Heart right ventricle (tissue), 16 donors: ENCODE measurements at places on chromosomes 5 and 9.

GRCh38 chr5:121707178-121707577 lies 144.5 kb upstream of the FTMT start:
- DNase-seq, result no peak

DNA sequence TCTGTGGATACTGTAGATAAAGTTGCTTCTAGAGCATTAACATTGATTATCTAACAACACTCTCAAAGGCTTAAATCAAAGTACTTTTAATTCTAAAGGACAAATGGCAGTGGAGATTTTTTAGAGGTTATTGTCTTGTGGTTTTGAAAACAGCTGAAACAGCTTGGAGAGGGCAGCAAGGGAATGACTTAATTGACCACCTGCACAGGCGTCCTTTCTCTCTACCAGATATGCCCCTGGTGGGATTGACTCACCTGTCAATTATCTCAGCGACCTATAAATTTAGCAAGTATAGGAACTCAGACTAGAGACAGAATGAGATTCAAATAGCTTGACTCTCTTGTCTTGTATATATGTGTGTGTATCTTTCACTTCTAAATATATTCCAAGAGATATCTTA lies 13.5 kb downstream of the ARL14EPL start:
- no peak for DNase-seq

DNA sequence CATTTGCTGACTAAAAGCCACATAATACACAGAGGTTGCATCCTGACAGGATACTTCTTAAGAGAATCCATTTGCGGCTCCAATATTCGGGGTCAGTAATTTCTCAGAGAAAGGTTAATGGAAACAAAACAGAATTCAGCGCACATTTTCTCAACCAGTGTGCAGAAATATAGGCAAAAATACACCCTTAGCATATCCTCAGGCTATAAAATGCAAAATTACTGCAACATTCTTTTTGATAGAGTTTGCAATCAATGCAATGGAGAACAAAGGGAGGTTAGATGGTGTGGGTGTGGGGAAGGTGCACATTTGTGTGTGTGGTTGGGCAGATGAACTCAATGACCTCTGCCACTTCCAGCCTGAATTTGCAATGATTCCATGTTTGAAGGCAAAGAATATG lies 35.4 kb upstream of the ACO1 start:
- DNase-seq, result no peak

DNA sequence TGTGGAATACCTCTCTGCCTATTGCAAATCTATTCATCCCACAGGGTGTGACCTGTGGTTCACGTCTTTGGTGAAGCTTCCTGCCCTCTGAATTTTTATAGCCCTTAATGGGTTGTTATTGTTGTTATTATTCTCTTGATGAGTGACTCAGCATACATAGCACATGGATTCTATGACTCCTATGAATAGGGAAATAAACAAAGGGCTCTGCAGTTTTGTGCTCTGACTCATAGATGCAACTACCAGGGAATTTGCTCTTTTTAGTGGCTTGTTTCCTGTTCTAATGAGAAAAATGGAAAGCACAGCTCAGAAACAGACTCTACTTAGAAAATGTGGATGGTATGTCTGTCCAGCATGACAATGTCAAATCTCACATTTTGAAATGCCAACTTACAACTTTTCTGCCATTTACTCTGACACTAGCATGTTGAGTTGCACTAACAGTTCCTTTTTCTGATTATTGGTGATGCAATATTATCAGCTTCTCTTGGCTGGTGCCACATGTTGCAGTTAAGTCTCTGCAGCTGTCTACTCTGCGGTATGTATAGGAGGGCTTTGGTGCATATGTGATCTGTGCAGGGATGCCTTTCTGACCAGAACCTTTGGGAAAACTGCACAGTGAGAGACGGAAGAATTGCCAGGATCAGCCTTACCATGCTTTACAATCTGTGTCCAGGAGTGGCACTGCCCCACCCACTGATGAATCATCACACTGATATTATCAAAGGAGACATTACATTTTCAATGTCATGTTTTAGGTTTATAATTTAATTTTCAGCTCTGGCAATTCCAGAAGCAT lies 996.4 kb upstream of the WWC1 start:
- no peak for DNase-seq

GRCh38 chr9:35664531-35665470 lies at the start of gene ARHGEF39:
TSS of gene ARHGEF39 (minus strand) at chr9:35665195. CDS start at chr9:35665169, 26 bp downstream.
- DNase-seq, result peak; percentile 76

DNA sequence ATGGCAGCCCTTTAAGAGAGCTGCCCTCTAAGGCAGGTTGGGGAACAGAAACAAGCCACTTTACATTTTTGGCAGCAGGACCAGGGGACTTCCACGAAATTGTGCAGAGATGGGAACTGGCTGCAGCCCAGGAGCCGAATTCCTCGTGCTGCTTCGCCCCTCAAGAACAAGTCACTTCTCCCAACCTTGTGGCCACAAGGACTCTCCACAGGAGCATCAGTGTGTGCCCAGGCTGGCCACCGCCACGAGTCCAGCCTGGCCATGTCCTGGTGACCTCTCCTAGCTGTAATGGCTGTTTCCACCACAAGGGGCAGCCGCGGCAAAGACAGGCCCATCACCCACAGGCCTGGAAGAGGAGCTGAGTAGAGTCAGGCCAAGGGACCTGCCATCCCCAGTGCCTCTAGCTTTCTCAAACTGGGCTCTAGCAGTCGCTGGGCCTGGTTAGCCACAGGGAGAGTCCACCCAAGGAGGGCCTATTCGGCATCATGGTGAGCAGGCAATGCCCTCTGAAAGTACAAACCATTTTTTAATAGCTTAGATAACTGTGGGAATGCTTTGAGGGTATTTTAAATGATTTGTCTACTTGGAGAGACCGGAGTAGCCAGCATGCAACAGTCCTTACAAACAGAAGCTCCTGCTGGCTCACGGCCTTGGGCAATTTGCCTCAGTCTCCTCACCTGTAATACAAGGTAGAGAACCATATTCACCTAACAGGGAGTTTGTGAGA lies 129.0 kb downstream of the COL23A1 start:
- DNase-seq, result peak; percentile 88

DNA sequence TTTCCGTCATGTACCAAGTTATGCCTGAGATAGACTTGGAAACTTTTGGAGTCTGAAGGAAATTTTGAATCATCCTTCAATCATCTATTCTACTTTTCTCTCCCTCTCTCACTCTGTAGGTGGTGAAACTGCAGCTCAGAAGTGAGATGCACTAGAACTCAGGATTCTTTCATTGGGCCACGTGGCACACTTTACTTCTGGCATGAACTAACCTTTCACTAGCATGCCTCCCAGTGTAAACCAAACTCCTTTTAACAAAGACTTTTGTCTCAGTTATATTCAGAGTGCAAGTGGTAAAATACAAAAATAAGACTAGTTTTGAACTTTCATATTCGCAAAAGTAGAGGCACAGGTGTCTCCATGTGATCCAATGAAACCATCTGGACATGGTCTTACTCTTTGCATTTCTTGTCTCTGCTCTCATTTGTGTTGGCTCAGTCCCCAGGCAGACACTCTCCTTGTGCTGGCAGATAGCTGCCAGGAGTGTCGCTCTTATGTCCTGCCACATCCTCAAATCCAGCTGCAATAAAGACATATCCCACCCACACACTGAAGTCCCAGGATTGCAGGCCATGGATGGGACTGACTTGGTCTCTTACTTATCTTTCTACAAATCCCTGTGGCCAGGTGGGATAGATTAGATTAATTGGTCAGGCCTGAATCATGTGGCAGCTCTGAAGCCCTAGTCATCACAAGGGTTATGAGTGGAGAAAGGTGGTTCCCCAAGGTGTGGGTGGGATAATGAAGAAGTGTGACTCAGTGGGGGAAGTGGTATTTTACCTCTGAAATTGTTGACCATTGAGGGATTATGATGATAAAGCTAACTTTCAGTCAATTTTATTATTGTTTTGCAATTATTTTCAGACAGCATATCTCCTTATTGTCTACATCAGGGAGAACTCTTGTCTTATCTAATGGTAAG lies 267.5 kb downstream of the GABRB2 start:
- DNase-seq, result no peak

GRCh38 chr9:111258875-111259271 lies 71.2 kb downstream of the OR2K2 start:
- DNase-seq, result no peak

GRCh38 chr9:33459115-33459514 lies 11.7 kb upstream of the AQP3 start:
- DNase-seq, result no peak
